ENCODE measurements at places on chromosomes 16 and 17. TPM values are rescaled to one million over a fixed set of nuclear protein-coding genes. Genes with fewer than 3 reads are reported as not detected.

PRAC2 gene
- polyA plus RNA-seq: not detected

SGCA gene
- 1.2 TPM for polyA plus RNA-seq

GJD3 gene
- polyA plus RNA-seq: 0.36 TPM

ST6GALNAC2 gene
- 3.9 TPM for polyA plus RNA-seq

HOXB6 gene
- 9.8 TPM for polyA plus RNA-seq

USP43 gene
- polyA plus RNA-seq: 4.7 TPM

PRR35 gene
- polyA plus RNA-seq: not detected

ST6GALNAC1 gene
- 141 TPM for polyA plus RNA-seq

CA7 gene
- 12.1 TPM for polyA plus RNA-seq

TTC19 gene
- polyA plus RNA-seq: 58.3 TPM

FOXL1 gene
- polyA plus RNA-seq: 5.1 TPM

All from large intestine (tissue), 12 donors.